ENCODE measurements at places on chromosomes 6 and 20.

DNA sequence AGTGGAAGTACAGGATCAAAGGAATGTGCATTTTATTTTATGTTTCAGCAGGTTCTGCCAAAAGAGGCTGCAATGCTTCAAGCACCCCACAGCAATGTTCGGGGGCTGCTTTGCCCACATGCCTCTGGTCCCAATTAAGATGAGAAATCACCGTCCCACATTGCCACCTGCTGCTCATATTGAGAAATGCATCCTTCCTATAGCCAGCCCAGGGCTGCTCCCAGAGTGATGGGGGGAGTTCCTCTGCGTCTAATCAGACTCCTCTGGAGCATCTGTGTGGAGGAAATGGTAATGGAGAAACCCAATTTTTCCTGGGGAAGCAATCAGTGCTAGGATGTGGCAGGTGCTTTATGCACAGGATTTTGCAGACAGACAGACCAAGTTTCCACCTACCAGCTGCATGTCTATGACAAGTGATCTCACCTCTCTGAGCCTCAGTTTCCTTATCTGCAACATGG, 33.7 kb downstream of the PTGIS start:
- peak; percentile 79 for DNase-seq

GRCh38 chr6:166770216-166771116, 143.4 kb upstream of the RPS6KA2 start:
- peak; percentile 52 for DNase-seq

GRCh38 chr6:136784271-136784664, 8.0 kb downstream of the MAP3K5 start:
- DNase-seq, result no peak

DNA sequence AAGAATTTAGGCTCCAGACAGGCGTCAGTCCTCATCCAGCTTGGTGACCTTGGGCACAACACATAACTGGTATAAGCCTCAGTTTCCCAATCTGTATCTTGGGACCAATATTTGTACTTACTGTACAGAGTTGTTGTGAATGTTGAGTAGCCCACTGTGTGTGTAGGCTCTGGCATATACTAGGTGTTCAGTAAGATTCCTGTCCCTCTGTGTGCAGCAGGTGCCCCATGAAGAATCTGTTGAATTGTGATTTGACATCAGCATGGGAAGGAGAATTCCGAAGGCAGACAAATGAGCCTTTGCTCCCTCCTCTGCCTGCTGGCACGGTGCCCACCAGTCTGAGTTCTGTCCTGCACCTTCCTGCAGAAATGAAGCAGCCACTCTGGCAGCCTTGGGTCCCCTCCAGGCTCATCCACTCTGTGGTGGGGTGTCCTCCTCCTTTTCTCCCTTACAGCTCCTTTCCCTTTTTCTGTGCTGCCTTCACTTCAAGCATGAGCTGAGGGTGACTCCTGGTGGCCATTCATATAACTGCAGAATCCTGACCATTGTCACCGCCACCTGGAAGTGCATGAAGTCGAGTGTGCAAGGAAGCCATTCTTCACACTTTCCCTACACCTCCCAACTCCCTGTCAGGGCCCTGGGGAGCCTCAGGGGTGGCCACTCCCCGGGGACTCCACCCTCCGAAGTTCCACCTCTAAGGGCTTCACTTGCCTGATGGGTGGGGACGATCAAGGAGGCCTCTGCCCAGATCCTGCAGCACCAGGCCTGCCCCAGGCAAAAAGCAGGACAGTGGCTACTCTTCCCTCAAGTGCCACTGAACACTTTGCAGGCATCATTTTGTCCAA, 48.2 kb downstream of the MRPL14 start:
- DNase-seq, result peak; percentile 75

DNA sequence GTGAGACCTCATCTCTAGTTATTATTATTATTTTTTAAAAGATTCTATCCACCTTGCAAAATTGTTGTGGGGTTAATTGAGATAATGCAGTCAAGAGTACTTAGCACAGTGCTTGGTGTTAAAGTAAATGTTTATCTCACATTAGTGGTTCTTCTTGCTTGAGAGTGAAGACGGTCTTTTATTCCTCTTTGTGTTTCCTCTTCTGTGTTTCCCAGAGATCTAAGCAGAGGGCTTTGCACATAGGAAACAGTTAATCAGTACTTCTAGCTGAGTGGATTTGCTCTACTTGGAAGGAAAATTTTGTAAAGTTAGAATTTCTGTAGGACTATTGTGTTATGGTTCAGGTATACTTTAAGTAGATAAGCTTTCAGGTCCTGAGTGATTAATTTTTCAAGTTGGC, 3.5 kb downstream of the ARMC2 start:
- no peak for DNase-seq

- DNase-seq, result peak; percentile 6
Observed at GRCh38 chr6:151763303-151763702, 44.2 kb upstream of the ESR1 start.

Measured in SK-N-SH (cell line).